LNCaP clone FGC (cell line): ENCODE measurements at places on chromosomes 11 and 22.
A peak's percentile ranks its signal among the peaks of the same experiment; 100 is the strongest.

DNA sequence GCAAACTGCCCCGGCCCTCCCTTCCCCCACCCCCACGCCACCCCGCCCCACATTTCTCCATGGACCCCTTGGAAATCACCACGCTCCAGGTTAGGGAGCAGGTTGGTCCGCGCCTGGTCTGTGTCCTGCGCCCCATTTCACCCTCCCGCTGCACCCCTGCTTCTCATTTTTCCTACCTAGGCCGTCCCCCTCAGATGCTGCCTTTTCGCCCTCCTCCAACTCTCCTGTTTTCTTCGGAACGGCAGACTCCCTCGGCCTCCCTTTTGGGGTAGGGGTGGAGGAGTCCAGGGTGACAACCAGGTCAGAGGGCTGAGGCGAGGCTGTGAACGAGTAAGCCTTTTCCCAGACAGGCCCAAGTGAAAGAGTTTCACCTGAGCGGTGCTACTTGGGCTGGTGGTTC, 893 bp upstream of the SCN4B start:
- no peak for DNase-seq

- no peak for DNase-seq
Measured at GRCh38 chr11:63920939-63921417, 4.0 kb upstream of the RCOR2 start.

DNA sequence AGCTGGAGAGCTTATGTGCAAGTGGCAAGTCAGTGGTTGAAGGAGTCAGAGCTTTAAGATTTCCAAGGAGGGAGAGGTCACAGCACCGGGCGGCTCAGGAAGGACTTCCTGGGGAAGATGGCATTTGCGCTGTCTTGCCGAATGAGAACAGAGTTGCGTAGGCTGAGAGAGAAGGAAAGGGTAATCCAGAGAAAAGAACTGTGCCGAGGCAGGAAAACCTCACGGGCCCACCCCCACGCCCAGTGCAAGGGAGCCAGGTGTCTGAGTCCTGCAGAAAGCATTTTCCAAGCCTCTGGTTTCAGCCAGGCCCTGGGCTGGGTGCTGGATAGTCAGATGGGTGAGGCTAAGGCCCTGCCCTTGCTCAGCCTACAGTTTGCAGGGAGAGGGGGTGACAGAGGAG, 3.2 kb upstream of the AP1B1 start:
- no peak for DNase-seq

- no peak for DNase-seq
Measured at GRCh38 chr11:118899296-118899688, 15.6 kb downstream of the CXCR5 start.

- no peak for DNase-seq
Measured at GRCh38 chr11:116641561-116642045, 131.2 kb downstream of the BUD13 start.

DNA sequence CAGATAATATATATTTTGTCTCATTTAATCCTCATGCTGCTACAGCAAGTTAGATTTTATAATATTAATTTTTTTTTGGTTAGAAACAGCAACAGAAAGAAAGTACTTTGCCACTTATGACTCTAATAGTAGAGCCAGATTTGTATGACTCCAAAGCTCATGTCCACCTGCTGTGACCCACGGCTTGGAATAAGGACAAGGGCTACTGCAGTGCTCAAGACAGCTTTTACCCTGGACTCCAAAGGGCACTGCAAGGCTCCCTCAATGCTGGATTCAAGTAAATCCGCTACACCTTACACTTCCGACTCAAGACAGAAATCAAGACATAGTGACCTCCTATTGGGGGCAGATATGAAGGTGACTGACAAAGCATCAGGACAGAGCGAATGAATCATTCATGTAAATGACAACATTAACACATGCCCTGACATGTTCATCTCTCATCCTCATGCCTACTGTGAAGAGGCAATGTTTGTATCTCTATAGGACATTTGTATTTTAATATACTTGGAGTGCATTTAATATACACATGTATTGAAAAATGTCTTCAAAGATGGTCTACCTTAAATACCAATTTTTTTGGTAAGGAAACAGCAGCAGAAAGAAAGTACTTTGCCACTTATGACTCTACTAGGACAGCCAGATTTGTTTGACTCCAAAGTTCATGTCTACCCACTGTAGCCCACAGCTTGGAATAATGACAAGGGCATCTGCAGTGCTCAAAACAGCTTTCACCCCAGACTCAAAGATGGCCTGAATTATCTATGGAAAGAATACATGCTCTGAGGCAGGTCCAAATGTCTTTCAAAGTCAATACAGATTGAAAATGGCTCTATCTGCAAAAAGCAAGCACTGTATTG, 375.6 kb upstream of the CCDC90B start:
- no peak for DNase-seq

DNA sequence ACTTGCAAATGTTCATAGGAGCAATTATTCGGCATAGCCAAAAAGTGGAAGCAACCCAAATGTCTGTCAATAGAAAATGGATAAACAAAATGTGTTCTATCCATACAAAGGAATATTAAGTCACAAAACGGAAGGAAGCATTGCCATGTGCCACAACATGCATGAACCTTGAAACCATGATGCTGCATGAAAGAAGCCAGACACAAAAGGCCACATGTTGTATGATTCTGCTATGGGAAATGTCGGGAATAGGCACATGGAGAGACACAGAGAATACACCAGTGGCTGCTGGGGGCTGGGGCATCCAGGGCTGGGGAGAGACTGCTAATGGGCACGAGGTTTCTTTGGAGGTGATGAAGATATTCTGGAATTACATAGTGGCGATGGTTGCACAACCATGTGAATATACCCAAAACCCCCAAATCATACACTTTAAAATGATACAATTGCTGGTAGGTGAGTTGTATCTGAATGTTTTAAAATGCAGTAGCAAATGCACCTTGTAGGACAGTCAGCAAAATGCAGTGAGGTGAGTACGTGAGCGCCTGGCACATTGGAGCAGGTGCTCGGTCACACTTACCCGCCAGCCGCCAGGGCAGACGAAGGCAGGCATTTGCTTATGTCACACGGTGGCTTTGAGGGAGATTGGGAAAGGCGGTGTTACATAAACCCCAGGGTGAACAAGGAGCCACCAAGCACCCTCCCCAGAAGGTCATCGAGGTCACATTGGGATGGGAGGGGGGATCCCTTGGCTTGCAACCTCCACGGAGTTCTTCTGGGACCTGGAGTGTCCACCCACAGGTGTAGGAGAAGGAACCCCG, 6.3 kb upstream of the OSM start:
- no peak for DNase-seq

DNA sequence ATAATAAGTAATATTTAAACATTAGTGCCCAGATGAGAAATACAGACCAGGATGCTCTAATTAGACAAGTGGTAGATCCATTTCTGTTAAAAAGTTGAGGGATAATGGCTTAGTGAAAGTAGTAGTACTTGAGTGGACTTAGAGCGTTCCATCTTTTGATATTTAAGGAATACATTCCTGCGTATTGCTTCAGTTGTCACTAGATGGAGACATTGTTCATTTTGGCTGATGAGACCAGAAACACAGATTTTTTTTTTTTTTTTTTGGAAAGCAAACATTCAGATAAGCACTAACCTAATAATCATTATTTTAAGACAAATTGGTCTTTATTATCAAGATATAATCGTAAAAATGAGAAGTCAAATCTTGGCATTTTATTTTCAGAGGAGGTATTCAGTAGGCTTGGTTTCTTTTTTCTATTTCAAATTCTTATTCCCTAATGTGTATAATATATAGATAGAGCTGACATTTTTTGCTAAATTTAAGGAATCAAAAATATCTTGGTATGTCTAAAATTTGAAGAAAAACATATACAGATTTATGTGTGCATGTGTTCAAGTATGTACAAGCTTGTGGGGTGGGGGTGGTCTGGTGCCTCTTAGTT, 92.9 kb downstream of the DYNC2H1 start:
- peak; percentile 21 for DNase-seq

DNA sequence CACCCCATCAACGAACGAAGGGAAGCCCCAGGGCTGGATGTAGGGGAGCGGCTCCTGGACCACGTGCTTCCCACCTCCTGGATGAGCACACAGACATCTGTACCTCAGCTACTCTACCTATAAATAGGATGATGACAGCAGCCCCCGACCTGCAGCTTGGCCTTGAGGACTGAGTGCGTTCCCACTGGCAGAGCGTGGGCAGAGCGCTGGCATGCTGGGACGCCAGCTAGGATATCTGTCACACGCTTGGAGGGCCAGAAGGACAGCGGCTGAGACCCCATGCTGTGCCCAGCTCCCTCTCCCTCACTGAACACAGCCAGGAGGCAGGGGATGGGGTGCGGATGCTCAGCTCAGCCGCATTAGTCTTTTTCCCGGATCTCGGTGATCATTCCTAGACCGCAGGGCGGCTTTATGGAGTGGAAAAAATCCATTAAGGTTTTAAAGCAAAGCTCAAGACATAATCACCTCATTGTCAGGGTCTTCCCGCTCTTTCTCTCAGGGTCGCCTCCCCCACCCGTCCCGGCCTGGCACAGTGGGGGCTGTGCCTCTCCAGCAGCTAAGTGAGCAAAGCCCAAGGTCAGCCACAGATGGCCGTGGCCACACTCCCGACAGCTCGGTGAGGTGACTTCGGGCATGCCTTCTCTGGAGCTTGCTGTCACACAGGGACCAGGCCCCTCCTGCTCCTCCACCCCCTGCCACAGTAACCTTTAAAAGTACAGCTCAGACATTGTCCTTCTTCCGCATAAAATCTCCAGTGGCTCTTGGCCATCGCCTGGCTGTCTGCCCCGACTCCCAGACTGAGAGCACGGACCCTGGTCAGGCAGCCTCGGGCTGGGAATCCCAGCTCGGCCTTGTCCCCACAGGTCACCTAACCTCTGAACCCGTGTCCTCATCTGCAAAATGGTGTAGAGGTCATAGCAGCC, 69.6 kb upstream of the SHISAL1 start:
- DNase-seq = no peak

GRCh38 chr11:86606836-86607481, 65.5 kb downstream of the ME3 start:
- no peak for DNase-seq

DNA sequence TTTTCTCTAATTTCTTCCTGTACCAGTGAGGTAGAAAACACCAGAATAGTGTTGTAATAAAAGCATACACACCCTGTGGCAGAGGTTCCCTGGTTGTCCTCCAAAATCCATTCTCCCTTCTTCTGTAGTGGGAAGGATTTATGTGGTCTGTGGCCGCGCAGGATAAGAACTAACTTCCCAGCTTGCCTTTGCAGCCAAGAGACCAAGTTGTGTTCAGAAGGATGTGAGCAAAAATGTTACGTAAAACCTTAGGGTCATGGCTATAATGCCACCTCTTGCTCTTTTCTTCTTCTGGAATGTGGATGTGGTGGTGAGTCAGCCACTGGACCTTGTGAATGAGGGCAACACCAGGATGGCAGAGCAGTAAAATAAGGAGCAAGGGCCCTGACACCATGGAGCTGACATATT, 28.4 kb downstream of the CCDC90B start:
- DNase-seq = no peak

DNA sequence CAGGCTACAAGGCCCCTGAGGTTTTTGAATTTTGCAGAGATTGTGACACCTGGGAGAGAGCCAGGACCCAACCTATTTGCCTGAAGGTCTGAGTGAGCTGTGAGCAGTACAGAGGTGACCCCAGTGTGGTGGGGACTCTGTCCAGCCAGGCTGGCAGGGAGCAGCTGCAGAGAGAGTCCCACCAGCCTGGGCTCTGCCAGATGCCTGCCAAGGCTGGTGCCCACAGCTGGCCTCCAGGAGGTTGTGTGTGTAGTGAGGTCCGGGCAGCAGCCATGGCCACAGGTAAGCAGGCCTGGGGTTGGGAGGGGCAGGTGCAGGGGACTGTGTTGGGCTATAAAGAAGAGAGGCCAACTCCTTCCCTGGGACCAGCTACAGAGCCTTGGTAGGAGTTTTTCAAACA, 144.8 kb downstream of the CRYBB2 start:
- DNase-seq = no peak

DNA sequence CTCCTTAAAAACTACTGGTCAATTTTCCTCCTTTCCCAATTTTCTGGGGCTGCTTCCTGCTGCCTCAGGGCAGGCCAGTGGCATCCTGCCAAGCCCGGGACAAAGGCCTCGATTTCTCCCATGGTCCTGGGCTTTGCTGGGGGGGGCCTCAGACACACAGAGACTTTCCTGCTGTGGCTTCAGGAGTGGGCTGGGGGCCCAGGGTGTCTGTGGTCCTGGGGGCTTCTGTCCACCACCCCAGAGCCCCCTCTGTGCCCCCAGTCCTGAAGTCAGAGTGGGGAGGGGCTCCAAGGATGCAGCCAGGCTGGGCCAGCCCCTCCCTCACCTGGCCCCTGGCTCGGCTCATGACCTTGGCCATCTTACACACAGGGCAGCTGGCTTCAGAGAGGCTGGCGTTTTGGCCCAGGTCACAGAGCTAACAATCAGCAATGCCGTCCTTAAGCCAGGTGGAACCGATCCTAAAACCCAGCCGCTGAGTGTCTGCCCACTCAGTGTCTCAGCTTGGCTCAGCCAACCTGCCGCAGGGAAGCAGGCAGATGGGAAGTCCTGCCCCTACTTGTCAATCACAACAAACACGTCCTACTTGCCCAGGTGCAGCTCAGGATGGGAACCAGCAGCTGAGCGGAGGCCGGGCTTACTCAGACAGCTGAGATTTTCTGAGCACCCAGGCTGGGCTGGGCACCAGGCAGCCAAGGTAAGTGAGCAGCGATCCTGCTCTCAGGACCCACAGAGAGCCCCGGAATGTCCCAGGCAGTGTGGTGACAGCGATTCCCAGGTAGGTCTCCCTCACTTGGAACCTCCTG, 34.6 kb downstream of the OSBPL5 start:
- peak; percentile 95 for DNase-seq

DNA sequence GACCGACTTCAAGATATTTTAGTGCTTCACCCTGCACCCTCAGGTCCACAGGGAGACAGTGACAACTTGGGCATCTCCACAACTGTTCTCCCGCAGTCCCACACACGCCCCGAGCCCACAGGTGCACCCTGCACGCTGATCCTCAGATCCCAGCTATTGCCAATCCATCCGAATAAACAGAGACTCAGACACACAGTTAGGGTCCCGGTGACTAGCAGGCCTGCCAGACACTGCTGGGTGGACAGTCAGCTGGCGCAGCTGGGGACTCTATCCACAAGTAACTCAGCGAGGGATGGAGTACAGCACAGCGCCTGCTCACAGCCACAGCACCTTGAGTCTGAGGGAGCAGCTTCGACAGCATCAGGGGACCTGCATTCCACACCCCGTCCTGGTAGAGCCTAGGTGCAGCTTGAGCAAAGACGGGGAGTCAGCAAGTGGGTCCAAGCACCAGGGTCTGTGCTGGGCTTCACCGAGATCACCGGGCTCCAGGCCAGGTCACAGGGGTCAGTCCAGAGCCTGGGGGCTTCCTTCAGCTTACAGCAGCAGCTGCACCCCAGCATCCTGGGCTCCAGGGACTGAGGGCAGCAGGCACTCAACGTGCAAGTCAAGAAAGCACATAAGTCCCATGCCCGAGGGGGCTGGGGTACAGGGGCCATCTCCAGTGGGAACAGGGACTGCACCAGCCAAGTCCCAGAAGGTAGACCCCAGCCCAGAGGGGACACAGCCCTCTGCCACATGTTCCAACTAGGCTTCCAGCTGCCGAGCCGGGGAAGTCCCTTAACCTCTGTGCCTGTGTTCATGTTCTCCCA, 7.6 kb downstream of the RPL3 start:
- no peak for DNase-seq

DNA sequence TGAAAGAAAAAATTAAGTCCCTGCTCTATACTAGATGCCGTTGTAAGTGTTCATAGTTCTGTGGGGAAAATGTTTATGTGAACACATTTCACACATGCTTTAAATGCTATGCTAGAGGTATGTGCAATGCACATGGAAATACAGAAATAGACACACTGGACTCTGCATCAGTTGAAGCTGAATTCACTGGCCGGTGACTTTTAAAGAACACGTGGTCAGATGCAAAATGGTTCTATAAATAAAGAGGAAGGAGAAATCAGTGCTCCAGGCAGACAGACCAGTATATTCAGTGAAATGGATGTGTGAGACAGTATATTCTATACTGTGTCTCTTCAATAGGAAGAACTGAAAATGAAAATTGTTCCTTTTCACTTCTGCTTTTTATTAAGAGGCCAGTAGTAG, 29.9 kb downstream of the TRPC6 start:
- DNase-seq = no peak
